ENCODE measurements at places on chromosomes 16 and 17.
A peak's percentile ranks its signal among the peaks of the same experiment; 100 is the strongest.

DNA sequence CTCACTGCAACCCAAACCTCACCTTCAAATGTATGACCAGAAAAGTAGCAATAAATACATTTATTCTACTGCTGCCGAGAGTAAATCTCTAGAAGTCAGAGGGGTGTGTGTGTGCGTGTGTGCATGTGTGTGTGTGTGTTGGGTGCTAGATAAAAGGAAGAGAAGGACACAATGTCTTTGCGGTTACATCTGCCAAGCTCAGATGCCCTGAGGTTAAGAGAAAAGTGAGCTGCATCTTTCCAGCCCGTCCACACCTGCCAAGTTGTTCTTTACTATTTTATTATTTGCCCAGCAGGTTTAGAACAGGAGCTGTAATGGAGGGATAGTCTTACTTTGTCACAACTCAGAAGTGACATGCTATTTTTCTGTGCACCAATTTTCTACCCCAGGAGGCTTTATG, 54.5 kb upstream of the ANKFN1 start:
- DNase-seq, result no peak

DNA sequence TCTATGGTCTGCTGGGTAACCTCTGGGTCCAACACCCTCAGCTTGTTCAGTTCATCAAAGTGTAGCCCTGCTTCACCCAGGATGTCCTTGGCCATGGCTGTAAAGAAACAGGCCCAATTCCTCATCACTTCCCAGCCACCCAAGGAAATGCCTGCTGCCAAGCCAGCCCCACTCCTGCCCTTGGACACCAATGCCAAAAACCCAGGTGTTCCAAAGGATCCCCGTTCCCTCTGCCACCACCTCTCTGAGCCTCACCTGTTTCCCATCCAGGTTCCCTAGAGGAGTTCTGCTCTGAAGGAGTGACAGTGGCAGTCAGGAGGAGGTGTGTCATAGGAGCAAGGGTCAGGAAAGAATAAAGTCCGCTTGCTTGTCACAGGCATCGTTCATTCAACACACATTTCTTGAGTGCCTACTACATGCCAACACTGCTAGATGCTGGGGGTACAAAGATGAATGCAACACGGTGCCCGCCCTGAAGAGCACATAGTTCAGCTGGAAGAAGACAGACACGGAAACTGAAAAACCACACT, 3.3 kb downstream of the IFT20 start:
- no peak for DNase-seq

DNA sequence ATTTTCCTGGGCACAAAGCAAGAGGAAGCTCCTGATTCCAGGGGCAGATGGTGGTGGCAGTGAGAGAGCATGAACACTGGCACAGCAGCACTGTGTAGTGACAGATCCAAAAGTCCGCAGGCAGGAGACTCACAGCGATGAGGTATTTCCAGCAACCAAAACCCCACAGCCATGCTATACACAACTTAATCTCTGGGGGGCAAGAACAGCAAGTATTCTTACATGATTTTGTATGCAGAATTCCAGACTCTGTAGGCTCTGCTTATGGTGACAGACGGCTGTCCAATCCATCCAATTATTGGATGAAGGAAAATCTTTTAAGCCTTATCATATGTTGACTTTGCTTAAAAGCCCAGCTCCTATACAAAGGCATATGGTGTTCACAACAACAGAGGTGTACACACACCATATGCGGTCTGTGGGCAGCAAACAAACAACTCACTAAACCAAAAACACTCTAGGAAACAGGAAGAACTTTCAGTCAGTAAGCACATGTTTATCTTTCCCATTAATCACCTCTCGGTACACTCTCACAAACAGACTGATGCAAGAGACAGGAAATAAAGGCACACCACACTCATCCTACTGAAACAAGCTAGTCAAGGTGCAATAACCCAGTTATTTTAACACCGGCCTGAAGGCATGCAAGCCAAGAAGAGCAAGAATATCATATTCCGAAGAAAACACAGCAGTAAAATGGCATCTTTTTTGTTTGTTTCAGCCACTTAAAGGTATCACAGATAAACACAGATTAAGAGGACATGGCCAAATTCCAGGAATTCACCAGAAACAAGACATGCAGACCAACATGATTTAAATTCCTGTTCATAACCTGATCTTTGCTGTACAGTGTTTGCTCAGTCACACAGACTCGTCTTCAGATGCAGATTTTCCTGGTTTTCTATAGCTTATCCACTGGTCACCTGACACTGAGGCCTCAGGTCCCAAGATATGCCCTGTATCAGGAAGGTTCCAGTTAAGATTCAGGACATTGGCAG, 47.8 kb downstream of the ERN1 start:
- DNase-seq, result peak; percentile 68

DNA sequence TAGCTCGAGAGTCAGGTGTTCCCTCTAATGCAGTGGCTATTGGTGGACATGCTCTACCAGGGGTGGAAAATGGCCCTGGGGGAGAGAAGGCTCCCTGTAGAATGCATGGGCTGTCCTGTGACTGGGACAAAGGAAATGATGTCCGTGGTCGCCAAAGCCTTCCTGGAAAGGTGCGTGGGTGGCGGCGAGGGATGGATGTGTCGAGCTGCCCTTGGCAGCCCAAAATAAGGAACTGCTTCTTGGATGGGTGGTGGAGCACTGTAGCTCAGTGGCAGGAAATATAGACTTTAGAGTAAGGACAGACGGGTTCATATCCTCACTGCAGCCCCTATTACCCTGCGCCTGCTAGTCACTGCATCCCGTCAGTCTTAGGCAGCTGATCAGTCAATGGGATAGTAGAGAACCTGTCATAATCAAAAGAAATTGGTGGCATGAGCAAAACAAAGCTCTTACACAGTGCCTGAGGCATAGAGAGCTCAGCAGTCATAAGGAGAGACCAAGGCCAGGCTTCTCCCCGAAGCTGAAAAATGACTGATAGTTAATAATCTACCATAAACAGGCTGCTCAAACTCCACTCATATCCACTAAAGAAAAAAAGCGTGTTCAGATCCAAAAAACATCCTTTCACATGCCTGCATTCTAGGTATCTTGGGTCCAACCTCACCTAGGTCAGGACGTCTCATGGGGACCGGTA, 123.5 kb upstream of the PLCG2 start:
- no peak for DNase-seq

DNA sequence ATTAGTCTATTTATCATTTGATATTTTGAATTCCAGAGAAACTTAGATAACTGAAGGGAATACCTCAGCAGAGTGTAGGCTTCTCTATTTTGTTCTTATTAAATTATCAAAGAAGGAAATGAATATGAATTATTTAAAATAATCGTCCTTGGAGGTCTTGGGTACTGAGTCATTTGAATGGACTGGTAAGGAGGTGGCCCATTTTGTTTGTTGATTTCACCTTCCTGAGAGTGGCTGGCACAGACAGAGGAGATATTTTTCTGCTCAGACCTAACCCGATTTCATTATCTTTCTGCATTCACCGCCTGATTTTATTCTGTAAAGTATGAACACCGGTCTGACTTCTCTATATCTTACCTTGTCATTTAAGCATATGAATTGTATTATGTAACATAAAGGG, 88.0 kb downstream of the USP22 start:
- no peak for DNase-seq

- DNase-seq, result peak; percentile 94
Observed at GRCh38 chr16:17364319-17365210, 106.2 kb downstream of the XYLT1 start.

GRCh38 chr16:65728652-65729051, 606.8 kb upstream of the CDH11 start:
- DNase-seq, result no peak

- DNase-seq, result peak; percentile 7
Observed at GRCh38 chr17:59525668-59526067, 39.7 kb upstream of the DHX40 start.

GRCh38 chr16:30677931-30678585, 19.8 kb downstream of the FBRS start:
- DNase-seq, result no peak

DNA sequence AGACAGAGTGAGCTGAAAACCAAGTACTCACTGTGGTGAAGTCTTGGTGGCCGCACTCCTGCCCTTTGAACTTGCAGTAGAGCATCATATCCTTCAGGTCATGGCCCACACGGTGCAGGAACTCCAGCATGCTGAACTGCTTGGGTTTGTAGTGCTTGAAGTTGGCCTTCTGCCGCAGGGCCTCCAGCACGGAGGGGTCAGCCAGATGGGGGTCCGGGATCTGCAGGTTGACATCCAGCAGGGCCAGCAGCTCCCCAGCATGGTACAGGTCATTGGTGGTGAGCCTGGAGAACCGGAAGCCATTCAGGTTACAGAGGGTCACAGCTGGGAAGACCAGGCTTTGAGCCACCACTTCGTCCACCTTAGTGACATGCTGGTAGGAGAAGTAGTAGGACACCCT, 99.1 kb upstream of the CCL2 start:
- no peak for DNase-seq

DNA sequence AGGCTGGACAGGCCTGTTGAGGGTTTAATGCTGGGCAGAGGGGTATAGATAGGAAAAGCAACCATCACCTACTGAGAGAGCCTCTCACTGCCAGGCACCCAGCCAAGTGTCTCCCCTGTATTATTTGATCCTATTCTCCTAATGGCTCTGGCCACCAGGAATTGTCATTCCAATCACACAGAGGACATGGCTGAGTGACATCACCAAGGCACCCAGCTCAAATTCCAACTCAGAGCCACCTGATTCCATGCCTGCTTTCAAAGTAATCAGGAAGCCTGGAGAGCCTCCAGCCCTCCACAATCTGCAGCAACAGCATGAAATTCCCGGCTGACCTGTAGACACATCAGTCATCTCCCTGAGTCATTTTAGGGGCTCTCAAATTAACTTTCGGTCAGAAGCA, 368.9 kb upstream of the C16orf82 start:
- no peak for DNase-seq

DNA sequence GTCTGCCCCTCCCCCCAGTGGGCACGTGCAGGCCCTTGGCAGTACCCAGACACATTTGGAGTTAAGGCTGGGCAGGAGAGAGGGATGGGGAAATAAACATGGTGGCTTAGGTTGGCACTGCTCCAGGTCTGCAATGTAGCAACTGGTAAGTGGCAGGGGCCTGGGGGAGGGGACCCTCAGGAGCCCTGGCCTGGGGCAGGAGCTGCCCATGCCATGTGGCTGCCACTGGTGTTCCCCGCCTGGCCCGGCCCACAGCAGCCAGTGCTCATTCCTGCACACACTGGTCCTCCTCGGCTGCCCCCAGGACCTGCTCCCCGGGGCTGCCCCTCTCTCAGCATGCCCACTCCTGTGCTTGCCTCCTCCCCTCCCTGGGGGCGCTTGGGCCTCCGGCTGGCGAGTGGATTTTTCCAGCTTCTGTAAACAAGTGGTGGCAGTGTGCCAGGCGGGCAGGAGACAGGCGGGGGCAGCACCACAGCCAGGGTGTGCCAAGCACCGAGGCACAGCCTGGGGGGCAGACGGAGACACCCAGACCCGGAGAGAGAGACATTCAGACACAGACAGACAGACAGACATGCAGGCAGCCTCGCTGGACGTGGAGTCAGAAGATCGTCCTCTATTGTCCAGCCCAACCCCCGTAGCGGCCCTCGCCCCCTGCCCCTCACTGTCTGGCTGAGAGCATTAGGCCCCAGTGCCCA, 9.4 kb downstream of the THRA start:
- DNase-seq, result peak; percentile 93

DNA sequence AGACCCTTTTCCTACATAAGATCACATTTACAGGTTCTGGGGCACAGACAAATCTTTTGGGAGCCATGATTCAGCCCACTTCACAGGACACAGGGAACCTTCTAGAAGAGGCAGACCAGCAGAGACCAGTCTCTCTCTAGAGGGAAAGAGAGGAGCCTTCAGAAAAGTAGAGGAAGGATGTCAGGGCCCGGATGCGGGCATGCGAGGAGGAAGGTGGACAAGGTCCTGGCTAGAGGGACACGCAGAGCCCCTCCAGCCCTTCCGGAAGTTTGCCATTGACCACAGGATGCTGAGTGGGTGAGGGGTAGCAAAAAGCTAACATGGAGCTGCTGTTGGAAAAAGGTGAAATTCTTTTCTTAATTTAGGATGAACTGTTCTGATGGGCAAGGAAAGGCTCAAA, 55.8 kb upstream of the MEAK7 start:
- DNase-seq, result no peak

DNA sequence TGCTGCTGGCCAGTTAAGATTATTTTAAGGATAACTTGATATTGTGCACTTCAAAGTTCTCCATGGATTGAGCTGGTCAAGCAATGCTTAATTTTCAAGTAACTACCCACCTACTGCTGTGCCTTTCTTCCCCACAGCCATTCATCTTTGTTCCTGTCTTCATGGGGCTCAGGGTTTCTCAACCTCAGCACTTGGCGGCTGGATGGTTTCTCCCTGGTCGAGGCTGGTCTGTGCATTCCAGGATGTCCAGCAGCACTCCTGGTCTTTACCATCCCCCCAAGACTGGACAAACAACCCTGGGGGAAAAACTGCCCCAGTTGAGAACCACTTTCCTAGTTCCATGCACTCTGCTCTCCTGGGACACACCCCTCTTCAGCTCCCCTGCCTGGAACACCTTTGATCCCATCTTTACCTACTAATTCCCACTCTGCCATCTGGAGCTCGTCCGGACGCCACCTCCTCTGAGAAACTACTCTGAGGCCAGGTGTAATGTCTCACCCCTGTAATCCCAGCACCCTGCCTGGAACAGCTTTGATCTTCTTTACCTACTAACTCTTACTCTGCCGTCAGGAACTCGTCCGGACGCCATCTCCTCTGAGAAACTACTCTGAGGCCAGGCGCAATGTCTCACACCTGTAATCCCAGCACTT, 81.5 kb downstream of the NXN start:
- no peak for DNase-seq

GRCh38 chr16:13036600-13036999, 135.2 kb downstream of the SHISA9 start:
- no peak for DNase-seq

DNA sequence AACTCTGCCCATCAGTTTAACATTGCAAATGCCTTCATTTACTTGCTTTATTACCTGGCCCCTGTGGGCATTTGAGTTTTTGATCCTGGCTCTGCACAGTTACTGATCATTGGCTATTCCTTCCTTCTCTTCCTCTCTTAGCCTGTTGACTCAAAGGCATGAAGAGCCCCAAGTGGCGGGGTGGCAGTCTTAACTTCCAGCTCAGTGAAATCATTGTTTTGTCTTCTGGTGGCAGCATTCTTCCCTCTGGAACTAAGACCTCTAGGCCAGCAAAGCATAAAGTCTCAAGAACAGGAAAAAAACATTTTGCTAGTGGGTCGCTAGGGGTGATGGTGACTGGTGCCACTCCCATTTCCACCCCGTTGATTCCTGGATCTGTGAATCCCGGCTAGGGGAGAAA, 52.3 kb upstream of the MRTFB start:
- no peak for DNase-seq
